ENCODE measurements at places on chromosomes 2 and 18.

DNA sequence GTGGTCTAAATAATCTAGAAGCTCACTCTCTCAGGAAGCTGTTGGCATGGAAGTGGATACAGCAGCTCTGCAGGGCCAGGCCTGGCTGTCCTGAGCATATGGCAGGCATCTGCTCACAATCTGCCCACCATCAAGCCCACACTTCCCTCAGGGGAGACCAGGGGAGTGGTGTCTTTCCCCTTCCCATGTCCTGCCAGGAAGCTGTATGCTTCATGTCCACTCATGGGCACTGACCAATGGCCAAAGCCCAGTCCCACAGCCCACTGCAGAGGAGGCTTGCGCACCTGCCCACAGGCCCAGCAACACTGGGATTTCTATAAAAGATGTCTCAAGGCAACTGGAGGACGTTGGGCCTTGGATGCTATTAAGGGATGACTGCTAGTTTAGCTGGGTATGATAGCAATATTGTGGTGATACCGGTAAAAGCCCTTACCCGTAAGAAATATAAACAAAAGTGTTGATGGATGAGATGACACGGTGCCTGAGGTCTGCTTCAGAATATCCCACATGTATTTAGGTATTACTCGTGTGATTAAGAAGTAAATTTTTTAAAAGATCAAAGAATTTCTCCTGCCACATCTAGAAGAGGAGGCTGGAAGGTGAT lies 106.7 kb upstream of the CTDP1 start:
- no peak for DNase-seq

DNA sequence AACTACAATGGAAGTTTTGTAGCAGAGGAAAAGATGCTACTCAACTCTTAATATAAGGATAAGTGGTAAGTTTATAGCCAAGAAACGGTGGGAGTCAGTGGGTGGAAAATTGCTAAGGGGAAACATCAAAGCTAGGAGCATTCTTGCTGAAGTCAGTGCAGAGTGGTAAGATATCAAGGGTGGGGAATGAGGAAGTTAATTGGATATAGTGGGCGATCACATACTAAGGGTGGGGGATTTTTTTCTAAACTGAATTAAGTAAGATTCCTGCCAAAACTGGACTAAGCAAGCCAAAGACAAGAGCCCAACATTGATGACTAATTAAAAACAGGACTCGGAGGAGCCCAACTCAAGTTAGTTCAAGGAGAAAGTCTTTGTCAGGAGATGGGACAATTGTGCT lies 525.4 kb downstream of the CCDC85A start:
- DNase-seq, result no peak

DNA sequence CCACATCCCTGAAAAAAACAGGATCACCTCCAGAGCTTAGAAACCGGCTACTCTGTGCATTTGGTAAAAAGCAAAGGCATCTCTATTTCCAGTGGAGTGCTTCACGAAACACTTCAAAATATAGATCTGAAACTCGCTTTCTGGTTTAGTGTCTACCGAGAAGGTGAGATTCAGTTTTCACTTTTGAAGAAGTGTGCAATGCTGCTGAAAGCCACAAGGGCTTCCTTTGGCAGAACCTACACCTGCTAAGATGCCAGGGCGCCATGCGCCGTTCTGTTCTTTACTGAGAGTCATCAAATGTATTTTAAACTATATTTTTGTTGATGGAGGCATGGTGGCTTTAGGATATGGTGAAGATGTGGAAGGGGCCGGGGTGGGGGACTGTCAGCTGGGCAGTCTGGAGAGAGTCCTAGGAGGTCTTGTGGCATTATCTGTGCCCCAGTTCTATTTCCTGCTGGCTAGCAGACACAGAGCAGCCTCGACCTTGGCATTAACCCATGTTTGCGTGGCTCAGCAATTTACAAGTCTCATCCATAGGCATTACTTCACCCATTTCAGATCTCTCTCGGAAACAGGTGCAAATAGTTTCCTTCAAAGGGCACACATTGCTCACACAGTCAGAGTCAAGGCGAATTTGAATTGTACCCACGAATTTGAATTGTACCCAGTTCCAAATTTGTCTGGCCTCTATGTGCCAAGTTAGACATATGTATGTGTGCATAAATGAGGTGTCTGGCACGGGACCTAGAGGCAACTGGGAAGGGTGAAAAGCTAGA lies 46.7 kb upstream of the KCNF1 start:
- DNase-seq, result no peak

DNA sequence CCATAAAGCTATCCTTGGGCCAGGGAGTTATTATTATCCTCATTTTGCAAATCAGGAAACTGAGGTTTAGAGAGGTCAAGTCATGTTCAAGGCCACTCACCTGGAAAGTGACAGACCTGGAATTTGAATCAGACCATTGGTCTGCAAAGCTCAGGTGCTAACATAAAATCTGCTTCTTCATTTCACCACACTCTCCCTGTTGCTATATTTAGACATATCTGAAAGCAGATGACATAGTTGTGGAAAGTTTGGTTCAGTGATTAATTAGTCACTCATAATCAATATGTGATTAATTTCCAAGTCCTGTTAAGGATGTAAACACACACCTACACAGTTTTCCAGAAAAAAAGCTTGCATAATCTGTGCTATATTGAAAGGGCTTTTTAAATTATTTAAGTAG lies 57.4 kb downstream of the LINC00305 start:
- DNase-seq, result no peak

- DNase-seq, result peak; percentile 90
These were observed 11.7 kb upstream of the MSH6 start for GRCh38 chr2:47771211-47771610.

GRCh38 chr2:153230977-153231376 lies 247.6 kb downstream of the RPRM start:
- no peak for DNase-seq

- DNase-seq, result no peak
These were observed 252.5 kb downstream of the ETAA1 start for GRCh38 chr2:67649331-67650261.

- no peak for DNase-seq
These were observed 279.8 kb downstream of the C1D start for GRCh38 chr2:67783026-67783425.

DNA sequence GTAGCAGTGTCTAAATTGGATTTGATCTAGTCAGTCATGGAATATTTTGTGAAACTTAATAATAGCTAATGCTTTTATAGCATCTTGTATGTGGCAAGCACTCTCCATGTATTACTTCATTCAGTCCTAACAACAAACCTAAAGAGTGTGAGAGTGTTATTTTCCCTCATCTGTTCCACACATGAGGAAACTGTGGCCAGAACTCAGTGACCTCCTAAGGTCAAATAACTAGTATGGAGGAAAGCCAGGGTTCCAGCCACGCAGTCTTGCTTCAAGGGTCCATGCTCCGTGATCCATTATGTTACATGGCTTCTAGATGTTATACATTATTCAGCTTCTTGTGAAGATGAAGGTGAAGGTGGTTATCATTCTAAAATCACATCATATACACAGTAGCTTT lies 45.5 kb downstream of the TWSG1 start:
- DNase-seq, result no peak

- no peak for DNase-seq
These were observed 63.7 kb upstream of the POU3F3 start for GRCh38 chr2:104790100-104790811.

DNA sequence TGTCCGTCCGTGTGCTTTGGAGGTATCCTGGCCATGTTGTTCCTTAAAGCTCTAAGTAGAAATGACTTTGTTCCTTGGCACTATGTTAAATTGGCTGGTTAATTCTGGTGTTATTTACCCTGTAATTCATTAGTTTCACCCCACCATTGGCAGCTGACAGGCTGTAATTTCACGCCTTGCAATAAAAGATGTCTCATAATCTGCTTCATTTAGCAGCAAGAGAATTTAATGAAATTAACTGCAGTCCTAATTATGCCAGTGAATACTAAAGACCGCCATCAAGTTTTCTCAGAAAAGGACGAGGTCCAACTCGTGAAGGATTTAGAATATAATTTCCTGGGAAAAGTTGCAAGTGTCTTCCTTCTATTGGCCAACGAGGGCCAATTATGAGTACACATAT lies 319.2 kb downstream of the GBX2 start:
- DNase-seq, result no peak

DNA sequence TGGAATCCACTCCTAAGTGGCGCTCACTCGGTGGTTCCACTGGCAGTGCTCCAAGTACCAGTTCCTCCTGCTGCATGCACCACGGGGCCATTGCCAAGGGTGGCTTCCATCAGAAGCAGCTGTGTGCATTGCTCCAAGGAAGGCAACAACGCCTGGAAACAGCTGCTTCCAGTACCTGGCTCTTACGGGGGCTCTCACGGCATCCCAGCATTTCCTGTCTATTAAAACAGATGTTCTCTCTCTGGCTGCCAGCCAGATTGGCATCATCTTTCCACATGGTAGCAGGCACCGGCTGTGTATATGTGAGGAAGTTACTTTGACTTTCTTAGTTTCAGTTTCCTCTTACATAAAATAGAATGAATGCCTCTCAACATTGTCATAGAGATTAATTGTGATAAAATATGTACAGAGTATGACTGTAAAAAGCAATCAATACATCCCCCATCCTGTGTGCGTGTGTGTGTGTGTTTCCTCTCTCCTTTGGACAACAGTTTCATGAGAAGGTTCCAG lies 84.9 kb downstream of the CMPK2 start:
- no peak for DNase-seq

DNA sequence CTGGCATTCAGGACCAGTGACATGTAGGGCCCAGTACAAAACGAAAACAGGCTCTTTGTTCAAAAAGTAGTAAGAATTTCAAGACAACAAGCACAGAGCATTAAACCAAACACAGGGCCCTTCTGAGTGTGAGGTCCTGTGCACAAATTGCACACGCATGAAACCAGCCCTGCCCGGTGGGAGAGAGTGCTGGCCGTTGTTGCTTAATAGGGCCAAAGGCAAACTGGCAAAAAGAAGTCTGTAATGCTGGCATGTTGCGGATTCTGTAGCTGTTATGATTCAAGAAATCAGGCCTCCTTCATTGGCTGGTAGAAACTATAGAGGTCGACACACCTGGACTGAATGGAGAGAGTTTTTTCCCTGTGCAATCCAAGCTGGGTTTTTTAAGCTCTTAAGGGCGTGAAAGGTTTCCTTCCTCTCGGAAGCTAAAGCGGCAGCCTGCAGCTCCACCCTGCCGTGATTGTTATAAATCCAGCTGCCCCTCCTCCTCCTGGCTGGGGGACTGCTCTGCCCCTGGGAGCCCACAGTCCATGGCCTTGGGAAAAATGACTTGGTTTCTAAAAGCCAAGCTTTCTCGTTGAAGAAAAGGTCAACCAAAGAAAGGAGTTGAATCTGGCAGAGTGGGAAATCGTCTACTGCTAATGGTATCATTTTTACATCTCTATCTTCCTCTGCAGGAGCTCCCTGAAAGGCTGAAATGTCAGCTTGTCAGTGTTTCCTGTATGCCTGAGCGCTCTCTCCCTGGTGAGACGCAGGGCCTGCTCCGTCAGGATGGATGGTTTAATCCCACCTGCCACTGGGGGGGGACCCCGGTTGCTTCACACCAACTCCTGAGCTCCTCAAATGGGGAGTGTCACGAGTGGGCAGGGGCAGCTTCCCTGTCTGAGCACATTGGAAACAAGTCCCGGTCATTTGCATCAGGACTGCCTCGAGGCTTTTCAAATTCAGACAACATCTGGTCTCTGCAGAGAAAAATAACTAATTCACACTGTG lies 143.6 kb downstream of the ALPK2 start:
- DNase-seq, result no peak

DNA sequence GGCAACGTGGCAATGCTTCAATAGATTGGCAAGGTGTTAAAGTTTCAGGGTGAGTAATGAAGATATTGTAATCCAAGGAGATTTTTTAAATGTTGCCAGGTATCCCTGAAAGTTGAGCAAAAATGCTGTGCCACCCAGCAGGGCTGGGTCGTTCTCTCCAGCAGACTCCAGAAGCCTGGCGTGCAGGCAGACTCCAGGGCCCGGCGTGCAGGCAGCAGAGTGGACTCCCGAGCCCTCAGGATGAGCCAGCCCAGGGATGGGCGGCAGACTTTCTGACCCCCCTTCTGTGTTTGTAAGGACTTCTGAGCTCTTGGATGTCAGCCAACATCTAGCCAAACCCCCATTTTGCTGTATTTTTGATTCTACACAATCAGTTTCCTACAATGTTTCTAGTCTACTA lies 289.1 kb downstream of the ZNF516 start:
- DNase-seq, result no peak

DNA sequence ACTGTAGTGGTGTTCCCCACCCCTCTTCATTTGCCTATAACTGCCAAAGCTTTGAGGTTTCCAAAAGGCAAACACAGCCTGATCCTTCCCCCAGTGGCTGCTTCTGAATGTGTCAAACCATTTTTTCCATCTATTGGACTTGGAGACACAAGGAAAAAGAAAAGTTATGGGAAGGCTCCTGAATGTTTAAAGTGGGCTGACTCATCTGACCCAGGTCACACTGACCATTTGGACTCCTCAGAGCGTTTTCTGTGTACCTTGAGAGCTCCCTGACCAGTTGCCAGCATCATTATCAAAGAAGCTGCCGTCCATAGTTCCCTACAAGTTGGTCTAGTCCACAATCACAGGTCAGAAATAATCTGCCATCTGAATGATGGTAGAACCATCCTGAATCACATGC lies 123.4 kb upstream of the COL3A1 start:
- DNase-seq, result no peak

- peak; percentile 38 for DNase-seq
These were observed 3.0 kb upstream of the IRS1 start for GRCh38 chr2:226802573-226802972.

DNA sequence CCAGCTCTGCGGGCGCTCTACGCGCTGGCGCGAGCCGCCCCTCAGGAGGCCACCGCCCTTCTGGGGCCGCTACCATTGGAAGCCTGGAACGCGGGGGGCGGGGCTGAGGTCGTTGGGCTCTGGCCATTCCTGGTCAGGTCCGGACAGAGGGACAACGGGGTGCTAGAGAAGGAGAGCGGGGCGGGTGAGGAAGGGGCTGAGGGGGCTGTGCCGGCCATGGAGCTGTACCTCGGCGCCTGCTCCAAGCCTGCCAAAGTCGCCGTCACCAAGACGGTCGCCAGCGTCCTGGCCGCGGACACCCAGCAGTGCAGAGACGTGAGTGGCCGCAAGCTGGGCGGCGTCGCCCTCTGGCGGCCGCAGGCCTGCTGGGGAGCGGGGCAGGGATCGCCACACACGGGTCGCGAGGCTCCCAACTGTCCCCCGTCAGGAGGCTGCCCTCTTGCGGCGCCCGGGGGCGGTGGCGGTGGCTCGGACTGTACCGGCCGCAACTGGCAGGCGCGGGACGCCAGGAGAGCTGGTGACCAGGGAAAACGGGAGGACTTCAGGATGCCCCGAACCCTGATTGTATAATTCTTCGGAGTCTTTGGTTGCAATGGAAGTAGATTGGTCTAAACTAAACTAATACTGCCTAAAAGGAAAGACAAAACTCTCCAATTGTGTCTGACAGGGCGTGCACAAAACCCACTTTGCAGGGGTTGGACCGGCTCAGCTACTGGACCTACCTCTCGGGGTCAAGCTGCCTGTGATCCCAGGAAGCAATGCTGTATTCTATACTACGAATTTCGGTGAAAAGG lies at the start of gene FSIP2:
FSIP2 (plus strand) TSS at position 126 of the 794 bp plus-strand sequence; CDS start at position 217, 91 bp downstream.
- no peak for DNase-seq

DNA sequence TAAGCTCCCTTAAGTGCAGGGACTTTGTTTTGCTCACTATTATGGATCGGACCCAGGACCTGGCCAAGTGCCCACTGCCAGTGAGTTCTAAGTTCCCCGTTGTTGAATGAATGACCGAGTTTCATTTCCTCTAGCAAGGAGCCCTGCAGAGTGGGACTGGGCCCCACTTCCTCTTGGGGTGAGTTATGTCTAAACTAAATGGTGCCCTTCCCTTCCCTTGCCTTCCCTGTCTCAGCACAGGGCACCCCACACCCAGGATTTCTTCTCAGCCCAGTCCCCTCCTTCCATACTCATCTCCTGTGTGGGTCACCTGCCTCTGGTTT lies 195.3 kb upstream of the HS6ST1 start:
- no peak for DNase-seq
